ENCODE measurements at places on chromosomes 11 and 22. TPM values are rescaled to one million over a fixed set of nuclear protein-coding genes. Genes with fewer than 3 reads are reported as not detected.

DNA sequence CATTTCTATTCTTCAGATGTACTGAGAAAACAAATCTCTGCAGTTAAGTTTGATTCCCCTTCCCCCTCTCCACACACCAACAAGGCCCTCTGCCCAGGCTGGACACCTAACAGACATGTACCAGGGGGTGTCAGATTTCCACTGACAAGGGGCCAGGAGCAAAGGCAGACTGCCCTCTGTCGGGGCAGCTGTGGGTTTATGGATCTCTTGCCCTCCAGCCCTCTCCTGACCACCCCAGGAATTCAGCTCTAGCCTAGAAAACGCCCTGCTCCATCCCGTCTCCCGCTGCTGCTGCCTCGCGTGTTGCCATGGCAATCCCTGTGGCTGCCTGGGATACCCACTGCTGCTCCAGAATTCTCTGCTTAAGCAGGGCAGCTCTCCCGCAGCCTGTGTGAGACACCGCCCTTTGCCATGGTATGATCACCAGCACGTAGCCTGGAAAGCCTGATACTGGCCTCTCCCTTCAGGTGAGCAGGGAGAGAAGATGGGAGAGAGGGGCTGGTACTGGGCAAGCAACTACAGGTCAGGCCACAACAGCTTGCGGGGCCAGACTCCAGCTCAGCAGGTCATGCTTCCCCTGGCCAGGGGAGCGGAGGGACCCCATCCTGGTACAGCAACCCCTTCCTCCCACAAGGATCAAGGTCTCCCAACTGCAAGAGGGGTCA lies 41.6 kb downstream of the BUD13 start:
- no peaks in the 10 kb centered on the region for H3K27me3 ChIP-seq
- no peak overlapping the region for H3K27ac ChIP-seq

GRCh38 chr11:35390737-35391682 lies 28.3 kb downstream of the SLC1A2 start:
- no peaks in the 10 kb centered on the region for H3K36me3 ChIP-seq
- peak; percentile 53 for DNase-seq
- H3K4me1 ChIP-seq, result peaks cover 29% of the 10 kb centered on the region
- no peak overlapping the region for H3K4me3 ChIP-seq
- H3K27me3 ChIP-seq, result no peaks in the 10 kb centered on the region

Gene APOC3
- total RNA-seq, result not detected

Gene OR51A7
- total RNA-seq, result not detected

DNA sequence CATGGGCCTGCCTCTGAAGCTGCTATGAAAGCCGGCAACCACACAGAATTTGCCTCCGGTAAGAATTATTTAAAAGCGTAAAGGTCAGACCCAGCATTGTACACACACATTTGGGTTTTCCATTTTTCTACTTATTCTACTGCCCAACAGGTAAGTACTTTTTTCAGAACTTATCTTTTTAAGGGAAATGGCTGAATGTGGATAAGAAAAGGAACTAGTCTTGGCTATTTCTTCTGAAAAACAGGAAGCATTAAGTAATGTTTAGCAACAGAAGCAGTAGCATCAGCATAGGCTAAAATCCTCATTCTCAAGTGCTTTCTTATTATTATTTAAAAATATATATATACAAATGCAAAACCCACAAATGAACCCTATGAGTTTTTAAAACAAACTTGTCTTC lies 103.1 kb downstream of the MPPED2 start:
- no peaks in the 10 kb centered on the region for H3K36me3 ChIP-seq
- H3K4me1 ChIP-seq, result peaks cover 3% of the 10 kb centered on the region
- no peak overlapping the region for H3K4me3 ChIP-seq
- DNase-seq, result no peak
- no peak overlapping the region for H3K27ac ChIP-seq

Gene INCENP
- total RNA-seq, result 15.0 TPM

Gene CCDC89
- total RNA-seq, result 0.12 TPM

Measured in pancreas (tissue), 10 donors.